Activated T-helper 1 cell treated with Interleukin-2 at 50 U/mL for 16 hours (primary cell): ENCODE measurements at places on chromosomes 12 and 14.

DNA sequence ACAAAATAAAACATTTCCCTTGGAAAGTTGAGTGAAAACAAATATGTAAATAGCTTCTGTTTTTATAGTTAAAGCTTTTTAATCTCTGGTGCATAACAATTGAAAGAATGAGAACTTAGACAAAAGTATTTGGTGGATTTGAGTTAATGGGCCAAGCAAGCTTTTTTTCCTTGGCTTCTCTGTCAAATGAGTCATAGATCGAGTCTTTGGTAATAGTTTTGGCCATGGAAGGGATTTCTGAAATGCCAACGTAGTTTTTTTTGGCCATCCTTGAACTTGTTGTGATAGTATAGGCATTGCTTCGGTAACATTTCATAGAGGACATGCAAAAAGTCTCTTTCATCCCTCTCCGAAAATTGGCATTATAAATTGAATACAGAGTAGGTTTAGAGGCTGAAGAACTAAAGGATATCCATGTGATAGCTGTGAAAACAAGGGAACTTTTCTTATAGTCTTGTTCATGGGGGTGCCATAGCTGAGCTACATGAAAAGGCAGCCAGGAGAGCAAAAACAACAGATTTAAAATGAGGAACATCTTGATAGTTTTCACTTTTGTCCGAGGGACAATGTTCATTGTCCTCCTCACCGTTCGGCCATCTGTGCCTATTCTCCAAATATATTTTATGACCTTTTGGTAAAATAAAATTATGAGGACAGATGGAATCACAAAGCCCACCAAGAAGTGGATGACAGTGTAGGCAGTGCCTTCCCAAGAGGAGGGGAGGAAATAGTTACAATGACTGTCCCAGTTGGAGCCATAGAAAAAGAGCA is 34.7 kb downstream of the GPR19 start:
- DNase-seq, result no peak

DNA sequence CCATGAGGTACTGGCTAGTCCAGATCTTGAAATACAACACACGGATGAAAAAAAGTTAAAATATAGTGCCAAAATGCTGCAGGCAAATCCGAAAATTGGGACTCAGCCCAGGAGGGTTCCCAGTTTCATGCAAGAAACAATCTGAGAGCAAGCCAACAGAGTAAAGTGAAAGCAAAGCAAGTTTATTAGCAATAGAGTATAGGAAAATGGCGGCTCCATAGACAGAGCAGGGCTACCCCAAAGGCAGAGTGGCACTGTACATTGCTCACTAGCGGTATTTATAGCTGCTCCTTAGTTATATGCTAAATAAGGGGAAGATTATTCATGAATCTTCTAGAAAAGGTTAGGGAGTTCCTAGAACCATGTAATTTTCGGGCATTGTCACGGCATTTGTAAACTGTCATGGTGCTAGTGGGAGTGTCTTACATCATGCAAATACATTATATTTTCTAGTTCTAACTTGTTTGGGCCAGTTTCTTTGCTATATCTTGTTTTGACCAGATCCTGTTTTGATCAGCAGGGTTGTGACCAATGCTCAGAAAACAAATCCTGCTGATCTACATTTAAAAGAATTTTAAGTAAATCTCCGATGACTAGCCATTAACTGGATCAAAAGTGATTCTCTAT is 29.1 kb downstream of the RECQL start:
- no peak for DNase-seq

GRCh38 chr14:99213101-99213500 is 58.9 kb downstream of the BCL11B start:
- DNase-seq, result no peak

GRCh38 chr12:56476972-56477432 is 8.6 kb downstream of the SPRYD4 start:
- no peak for DNase-seq

DNA sequence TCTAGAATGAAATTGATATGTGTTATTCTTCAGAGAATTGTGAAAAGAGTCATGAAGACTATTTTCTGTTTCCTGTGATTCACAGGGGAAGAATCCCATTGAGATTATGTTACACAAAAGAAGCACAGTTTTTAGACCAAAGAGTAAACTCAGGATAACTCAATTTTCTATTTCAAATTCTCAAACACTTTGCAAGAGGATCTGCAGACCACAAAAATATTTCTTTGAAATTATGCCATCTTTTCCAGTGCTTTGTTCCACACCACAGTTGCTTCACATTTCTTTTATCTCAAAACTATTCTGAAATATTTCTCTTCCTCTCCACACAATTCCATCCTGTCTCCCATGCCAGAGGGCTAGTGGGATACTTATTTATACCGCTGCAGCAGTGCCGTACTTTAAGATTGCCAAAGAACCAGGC is 188.9 kb upstream of the FOXG1 start:
- no peak for DNase-seq

GRCh38 chr12:20489645-20490044 is 121.3 kb downstream of the PDE3A start:
- no peak for DNase-seq

GRCh38 chr12:52015532-52016041 is 8.8 kb downstream of the TAMALIN start:
- DNase-seq, result no peak

DNA sequence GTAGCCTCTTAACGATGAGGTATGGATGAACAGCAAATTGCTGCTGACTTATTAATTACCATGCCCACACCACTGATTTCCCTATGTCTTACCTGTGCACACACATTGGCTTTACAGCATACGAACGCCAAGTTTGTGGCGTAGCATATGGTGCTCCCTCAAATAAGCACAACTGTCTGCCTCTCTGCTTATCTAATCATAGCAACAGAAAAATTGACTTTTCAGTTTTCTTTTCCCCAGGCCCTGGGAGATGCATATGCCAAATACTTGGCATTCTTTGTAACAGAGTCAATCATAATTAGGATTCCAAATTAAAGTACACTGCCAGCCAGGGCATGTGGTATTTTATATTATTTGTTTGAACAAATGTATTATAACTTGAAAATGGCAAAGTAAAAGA is 625.5 kb downstream of the DIO2 start:
- no peak for DNase-seq

- no peak for DNase-seq
Measured at GRCh38 chr14:32366986-32367385, 37.9 kb downstream of the AKAP6 start.

DNA sequence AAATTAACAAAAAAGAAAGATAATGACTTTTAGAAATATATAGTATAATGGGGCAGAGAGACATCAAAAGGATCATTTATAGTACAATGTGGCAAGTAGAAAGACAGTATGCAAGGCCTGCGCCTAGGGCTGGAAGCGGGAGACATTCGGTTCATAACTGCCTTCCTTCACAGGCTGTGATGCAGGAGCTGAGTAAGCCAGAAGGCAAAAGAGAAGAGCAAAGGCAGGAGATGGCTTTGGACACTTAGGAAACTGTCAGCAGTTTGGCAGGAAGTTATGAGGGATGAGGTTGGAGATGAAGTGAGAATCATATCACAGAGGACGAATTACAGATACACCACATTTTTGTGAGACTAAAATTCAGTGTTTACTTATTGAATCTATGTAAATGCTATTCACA is 97.8 kb downstream of the EPS8 start:
- no peak for DNase-seq

DNA sequence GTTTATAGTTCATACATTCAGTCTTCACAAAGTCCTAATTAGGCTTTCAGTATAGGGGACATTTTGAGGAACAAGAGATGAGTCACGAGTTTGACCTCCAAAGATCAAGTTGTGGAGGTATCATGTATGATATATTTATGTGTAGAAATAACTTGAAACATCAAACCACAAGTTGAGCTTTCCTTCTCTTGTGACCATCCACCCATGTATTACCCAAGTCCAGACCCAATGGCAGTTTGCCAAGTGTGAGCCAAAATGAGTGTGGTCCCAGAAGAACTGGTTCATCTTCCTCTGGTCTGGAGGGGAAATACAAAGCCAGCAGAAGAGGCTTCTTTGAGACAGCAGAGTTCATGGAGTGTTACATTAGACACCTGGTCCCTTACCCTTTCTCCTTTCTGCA is 104.9 kb downstream of the ATP23 start:
- no peak for DNase-seq

DNA sequence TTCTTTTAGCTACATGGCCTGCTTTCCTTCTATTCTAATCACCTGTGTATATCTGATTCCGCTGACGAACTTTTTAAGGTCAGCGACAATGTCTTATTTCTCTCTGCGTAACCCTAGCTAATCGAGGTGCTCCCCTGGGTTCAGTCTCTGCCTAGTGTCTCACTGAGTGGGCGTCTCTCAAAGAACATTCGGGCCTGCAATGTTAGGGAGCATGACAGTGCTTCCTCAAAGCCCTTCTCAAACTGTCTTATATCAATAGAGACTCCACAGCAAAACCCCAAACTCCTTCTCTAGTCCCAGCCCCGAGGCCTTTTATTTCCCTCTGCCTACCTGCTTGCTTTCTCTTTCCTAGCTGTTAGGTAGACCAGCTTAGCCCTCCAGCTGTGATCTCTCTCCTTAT is 13.7 kb upstream of the RPS6KL1 start:
- no peak for DNase-seq

DNA sequence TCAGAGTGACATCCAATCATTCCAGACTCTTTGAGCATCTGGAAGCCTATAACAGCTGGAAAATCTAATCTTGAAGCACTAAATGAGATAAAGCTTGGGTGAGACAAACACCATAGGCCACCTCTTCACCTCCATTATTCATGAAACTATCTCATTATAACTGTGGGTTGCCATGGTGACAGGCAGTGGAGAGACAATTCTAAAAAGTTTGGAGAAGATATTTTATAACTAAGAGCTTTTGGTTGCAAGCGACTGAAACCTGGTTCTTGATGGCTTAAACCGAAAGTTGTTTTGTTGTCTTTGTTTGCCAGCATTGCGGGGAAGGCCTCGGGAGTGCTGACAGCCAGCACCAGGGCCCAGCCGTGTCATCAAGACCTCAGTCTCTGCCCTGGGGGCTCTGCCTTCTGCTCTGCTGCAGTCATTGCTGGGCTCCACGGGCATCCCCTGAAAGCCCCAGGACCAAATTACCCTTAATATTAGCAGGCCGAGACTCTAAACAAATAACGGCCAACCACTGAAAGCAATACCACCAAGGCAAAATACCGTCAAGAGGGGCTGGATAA is 353.6 kb upstream of the SFSWAP start:
- DNase-seq, result no peak
